ENCODE measurements at places on chromosomes 12 and 14. TPM values are rescaled to one million over a fixed set of nuclear protein-coding genes. Genes with fewer than 3 reads are reported as not detected.

AQP2 gene
- not detected for total RNA-seq

RND1 gene
- total RNA-seq, result 0.17 TPM

PARPBP gene
- 10.2 TPM for total RNA-seq

DDX23 gene
- total RNA-seq, result 28.2 TPM

TAS2R50 gene
- total RNA-seq, result 6.2 TPM

ERH gene
- total RNA-seq, result 179 TPM

TAOK3 gene
- total RNA-seq, result 35.5 TPM

GRCh38 chr14:82342596-82342995 is 808.9 kb upstream of the SEL1L start:
- no peak for DNase-seq

GRCh38 chr14:55352201-55352600 is 59.4 kb downstream of the ATG14 start:
- no peak for DNase-seq

- no peak for DNase-seq
These were observed 4.6 kb upstream of the OTUB2 start for GRCh38 chr14:94021416-94022157.

GRCh38 chr14:72401632-72402376 is 469.6 kb downstream of the RGS6 start:
- DNase-seq, result no peak

DNA sequence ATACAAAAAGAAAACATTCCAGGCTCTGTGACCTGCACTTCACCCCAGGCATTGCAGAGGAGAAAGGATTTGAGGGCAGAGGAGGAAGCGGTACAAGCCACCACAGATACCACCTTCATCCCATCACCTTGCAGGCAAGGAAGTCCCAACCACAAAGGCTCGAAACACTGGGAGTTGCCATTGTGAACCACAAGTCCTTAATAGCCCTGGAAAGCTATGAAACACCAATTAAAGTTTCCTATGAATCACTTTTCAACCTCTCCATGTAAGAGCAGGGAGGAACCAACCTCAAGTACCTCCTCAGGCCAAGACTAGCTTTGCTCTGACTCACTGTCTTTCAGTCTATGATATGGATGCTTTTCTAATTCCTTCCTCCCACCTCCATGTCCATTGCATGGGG is 27.0 kb downstream of the MAP3K9 start:
- peak; percentile 100 for DNase-seq

- no peak for DNase-seq
These were observed 59.5 kb downstream of the NUAK1 start for GRCh38 chr12:106079148-106079738.

DNA sequence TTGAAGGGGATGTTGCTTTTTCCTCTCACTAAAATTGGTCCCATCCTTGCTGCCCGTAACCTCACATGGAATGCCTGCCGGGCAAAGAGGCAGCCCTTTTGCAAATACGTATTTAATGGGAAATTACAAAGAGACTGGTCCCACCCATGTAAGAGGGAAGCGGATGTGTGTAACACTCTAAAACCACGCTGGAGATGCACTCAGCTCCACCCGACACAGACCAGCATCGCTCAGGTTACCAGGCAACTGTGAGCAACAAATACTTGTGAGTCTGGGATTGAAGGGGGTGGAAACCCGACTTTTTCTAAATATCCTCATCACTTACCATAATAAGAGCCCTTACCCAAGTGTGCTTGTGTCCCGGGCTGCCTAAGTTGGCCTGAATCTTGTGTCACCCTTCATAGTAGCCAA is 47.7 kb downstream of the ELK3 start:
- no peak for DNase-seq

DNA sequence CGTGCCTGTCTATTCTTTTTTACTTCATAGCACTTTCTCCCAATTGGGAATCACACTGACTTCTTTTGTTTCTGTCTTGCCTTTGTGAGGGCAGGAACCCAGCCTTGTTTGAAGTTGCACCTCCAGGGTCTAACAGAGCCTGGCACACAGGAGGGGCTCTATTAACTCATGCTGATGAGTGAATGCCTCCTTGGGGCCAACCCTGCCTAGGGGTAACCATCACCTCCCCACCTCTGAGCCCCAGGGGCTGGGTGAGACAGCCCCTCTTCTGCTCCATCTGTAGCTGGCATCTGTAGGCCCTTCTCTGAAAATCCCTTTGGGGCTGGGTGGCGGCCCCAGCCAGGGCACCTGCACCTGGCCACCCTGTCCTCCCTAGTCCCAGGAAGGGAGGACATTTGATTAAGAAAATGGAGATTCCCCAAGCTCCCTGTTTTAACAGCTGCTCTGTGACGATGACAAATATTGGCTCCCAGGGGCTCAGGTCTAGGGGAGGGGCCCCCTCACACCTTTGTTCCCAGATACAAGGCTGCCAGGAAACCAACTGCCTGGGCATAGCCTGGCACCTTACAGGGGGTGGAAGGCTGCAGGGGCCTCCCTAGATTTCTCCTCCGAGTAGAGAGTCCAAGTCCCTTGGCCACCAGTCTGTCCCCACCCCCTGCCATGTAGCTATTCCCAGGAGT is 11.8 kb downstream of the TAMALIN start:
- no peak for DNase-seq

DNA sequence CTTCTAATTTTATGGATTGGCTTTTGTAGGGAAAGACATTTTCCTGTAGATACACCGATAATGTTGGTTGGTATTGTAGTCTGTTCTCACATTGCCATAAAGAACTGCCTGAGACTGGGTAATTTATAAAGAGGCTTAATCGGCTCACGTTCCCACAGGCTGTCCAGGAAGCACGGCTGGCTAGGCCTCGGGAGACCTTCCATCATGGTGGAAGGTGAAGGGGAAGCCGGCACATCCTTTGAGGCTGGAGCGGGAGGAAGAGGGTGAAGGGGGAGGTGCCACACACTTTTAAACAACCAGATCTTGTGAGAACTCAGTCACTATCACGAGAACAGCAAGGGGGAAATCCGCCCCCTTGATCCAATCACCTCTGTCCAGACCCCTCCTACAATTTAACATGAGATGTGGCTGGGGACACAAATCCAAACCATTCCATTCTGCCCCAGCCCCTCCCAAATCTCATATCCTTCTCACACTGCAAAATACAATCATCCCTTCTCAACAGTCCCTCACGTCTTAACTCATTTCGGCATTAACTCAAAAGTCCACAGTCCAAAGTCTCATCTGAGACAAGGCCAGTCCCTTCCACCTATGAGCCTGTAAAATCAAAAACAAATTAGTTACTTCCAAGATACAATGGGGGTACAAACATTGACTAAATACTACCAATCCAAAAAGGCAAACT is 66.7 kb upstream of the EIF5 start:
- DNase-seq, result no peak

DNA sequence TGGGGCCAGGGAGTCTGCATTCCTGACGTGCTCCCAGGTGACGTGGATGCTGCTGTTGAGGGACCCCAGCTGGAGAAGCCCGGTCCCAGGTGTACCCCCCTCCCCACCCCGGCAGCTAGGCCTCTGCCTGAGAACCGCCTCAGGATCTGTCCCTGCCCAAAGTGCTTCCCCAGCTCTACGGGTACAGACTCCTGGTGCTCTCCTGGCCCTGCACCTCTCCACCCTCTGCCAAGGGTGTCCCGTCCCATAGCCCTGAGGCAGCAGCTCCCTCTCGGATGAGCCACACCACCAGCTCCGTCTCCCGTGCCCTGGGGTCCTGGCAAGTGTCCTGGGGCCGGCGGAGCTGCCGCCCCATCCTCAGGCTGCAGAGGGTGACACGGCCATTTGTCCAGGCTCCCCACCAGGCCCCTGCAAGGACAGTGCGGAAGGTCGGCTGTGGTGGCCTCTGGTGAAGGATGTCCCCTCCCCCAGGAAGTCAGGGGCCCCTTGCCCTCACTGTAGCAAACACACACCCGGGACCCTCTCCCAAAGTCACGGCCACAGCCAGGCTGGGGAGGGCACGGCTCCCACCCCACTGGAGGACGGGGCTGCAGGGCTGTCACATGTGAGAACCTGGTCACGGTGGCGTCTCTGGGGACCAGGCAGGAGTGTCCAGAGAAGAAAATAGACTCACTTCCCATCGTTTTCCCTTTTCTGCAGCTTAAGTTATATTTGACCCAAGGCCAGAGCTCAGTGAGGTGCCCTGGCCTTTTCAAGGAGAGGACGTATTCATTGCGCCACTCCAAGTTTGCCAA is 74.4 kb upstream of the FBRSL1 start:
- DNase-seq, result no peak

DNA sequence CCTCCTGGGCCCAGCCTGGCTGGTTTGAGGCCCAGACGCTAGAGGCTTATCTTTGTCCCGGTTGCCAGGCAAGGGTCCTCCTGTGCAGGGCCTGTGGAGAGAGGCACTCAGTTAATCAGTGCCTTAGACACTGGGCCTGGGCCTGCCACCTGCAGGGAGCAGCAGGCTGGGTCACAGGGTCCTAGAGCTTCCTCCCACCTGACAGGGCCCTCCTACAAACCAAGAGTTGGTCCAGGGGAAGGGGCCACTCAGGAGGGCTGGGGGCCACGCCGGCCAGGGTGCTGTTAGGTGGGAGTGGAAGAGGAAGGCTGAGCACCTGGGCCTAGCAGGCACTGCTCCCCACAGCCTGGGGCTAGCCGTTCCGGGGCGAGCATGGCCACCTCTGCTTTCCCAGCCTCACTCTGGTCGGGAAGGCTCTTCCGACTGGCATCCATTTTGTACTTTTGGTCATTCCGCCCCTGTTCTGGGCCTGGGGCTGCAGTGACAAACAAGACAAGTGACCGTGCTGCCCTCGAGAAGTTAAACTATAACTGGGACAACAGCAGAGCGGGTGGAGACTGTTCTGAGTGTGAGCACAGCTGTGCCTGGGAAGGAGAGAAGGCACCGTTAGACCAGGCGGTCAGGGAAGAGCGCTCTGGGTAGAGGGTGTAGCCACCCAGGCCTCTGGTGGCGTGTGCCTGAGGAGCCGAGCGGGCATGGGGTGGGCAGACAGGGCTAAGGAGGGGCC is 27.2 kb downstream of the FBRSL1 start:
- DNase-seq, result no peak

DNA sequence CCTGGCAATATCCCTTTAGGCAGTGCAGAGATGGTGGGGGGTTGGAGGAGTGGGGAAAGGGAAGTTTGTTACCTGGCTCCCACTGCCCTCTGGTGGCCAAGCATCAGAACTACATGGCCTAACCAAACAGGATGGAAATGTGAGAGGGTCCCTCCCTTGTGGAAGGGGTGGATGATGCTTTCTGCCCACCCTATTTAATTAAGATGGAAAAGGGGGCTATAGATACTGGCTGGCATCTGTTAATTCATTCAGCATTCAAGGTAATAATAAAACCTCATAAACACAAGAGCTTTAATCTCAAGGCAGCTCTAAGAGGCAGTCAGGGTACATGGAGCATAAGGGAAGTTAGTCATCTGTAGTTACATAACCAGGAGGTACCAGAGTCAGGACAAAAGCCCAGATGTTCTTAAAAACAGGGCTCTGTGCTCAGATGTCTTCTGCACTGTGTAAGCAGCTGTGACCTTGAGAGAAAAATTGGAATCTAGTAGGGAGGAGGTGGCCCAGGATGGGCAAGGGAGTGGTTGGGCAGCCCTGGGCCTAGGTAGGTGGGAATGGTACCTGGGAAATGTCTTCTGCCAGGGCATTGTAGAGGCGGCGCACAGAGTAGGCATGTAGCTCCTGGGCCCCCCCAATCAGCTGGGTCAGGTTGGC is 4.6 kb downstream of the AP1G2 start:
- DNase-seq, result peak; percentile 19

Data from mammary epithelial cell (primary cell).